Omental fat pad (tissue), 4 donors: ENCODE measurements at places on chromosomes 3 and 15. TPM values are rescaled to one million over a fixed set of nuclear protein-coding genes. Genes with fewer than 3 reads are reported as not detected.

DNA sequence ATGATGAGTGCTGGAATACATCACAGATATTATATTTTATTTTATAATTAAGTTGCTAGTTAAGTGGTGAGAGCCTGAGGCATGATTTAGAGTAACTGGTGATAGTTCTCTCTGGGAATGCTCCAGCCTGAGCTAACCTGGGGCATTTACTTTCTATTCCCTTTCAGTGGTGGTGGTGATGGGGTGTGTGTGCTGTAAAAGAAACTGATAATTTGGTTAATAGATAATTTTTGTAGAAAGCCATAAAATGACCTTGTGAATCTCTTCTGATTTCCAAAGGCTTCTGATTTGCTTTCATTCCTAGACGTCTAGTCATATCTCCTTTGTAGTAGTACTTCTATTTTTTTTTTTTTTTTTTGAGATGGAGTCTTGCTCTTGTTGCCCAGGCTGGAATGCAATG lies 46.8 kb upstream of the DPPA4 start:
- no peak for DNase-seq

GRCh38 chr3:194489736-194490612 lies 3.2 kb upstream of the ATP13A3 start:
- no peak for DNase-seq

GRCh38 chr3:58293516-58293915 lies 12.5 kb upstream of the RPP14 start:
- no peak for DNase-seq

- no peak for DNase-seq
Observed at GRCh38 chr15:55766676-55767075, 23.7 kb upstream of the PRTG start.

GRCh38 chr3:115448851-115449250 lies 174.5 kb upstream of the GAP43 start:
- DNase-seq = no peak

DNA sequence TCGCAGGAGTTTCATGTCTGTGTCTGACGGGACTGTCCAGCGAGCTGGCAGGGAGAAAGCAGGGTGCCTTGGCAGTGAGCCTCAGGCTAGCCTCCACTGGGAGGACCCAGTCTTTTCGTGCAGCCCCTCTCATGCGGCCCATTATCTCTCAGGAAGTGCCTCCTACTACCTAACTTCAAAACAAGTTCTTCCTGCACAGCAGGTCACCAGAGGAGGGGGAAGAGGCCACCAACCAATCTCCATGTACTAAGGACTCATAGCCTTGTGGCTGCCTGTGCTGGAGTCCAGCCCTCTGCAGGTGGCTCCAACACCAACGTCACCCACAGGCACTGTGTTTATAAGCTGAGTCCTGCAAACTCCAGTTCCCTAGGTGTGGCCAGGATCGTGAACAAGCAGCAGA lies 4.8 kb downstream of the VIPR1 start:
- no peak for DNase-seq

GRCh38 chr3:185049710-185050109 lies 103.2 kb downstream of the C3orf70 start:
- DNase-seq = no peak

DNA sequence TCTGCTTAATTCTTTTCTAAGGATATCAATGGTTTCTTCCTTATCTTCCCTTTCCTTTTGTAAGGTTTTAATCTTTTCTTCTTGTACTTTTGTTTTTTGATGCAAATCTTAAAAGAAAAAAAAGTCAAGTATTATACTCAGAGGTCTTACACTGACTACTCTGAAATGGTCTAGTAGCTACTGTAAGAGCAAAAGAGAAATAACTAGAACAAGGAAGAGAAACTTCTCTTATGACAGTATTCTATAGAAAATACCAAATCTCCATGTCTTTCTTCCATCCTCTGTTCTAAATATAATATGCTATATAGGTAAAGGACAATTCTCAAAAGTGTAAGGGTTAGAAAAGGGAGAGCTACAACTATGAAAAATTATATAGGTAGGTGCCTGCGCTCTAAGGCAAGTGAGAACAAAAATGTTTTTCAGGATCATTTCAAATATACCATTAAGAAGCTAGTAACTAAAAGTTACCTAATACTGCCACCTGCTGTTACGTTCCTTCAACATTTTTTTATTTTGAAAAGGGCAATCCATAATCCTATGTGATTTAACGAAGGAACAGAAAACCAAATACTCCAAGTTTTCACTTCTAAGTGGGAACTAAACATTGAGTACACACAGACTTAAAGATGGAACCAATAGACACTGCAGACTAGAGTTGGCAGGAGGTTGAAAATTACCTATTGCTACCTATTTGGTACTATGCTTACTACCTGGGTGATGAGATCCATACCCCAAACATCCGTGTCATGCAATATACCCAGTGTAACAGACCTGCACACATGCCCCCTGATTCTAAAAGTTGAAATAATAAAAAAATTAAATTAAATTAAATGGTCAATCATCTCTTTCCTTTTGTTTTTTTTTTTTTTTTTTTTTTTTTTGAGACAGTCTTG lies 36.7 kb downstream of the CIP2A start:
- no peak for DNase-seq

DNA sequence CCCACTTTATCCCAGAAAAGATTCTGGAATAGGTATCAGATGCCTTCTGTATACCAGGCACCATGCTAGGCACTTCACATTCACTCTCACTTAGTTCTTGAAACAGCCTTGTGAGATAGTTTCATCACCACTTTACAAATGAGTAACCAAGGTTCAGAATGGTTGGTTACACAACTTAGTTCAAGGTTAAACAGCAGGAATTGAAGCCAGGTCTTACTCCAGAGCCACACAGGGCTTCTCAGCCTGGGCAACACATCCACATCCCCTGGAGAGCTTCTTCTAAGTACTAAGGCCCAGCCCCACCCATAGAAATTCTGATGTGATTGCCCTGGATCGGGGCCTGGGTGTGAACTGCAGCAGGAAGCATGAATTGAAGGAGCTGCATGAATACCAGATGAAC lies 18.6 kb downstream of the WHAMM start:
- no peak for DNase-seq

DNA sequence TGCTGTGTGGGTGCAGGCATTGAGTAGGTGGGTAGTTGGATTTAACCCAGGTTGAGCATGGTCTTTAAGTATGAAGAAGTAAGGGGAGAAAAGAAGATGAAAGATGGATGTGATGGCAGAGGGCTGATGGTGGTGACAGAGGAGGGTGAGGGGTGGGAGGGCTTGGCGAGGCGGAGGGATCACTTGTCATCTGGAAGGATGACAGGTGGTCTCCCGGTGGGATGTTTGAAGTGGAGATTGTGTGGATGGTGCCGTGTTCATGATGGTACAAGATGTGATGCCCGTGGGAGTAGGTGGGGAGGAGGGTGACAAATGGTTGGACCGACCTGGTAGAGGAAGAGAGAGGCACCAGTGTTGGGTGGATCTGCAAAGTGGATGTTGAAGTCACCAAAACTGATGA lies 208.8 kb downstream of the RPLP1 start:
- no peak for DNase-seq

GRCh38 chr15:67127331-67127664 lies 61.9 kb downstream of the SMAD3 start:
- DNase-seq = no peak

- DNase-seq = no peak
Observed at GRCh38 chr3:186251948-186252619, 110.0 kb downstream of the DGKG start.

DNA sequence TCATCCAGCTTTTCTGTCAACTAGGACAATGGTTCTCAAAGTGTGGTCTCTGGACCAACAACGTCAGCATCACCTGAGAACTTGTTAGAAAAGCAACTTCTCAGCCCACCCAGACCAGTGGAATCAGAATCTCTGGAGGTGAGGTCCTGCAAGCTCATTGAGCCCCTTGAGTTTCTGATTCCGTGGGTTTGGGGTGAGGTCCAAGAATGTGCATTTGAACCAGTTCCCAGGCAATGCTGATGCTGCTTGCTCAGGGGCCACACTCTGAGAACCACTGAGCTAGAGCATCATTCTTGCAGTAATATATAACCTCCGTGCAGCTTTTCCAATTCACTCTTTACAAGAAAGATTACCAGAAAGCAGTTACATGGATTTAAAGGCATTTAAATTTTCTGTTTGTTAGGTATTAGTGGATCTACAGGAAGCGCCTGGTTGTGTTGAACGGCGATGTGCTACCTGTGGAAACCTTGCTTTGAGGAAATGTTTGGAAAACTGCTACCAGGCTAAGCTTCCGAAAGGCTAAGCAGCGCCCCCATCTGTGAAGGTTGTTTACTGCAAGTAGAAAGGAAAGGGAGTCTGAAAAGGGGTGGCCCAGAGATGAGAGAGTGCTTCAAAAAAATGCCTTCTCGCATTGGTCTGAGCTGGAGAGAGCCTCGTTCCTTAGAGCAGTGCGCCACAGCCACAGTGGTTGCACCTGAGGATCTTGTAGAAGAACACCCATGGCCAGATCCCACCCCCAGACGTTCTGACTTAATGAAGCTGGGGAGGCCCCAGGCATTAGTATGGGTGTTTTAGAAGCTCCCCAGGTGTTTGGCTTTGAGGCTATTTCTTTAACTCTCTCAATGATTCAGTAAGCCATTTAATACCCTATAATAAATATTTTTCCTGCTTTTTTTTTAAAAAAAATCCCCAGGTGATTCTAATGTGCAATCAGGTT lies 50.0 kb downstream of the RLBP1 start:
- DNase-seq = no peak

- no peak for DNase-seq
Observed at GRCh38 chr15:75685195-75685594, 27.5 kb downstream of the CSPG4 start.

DNA sequence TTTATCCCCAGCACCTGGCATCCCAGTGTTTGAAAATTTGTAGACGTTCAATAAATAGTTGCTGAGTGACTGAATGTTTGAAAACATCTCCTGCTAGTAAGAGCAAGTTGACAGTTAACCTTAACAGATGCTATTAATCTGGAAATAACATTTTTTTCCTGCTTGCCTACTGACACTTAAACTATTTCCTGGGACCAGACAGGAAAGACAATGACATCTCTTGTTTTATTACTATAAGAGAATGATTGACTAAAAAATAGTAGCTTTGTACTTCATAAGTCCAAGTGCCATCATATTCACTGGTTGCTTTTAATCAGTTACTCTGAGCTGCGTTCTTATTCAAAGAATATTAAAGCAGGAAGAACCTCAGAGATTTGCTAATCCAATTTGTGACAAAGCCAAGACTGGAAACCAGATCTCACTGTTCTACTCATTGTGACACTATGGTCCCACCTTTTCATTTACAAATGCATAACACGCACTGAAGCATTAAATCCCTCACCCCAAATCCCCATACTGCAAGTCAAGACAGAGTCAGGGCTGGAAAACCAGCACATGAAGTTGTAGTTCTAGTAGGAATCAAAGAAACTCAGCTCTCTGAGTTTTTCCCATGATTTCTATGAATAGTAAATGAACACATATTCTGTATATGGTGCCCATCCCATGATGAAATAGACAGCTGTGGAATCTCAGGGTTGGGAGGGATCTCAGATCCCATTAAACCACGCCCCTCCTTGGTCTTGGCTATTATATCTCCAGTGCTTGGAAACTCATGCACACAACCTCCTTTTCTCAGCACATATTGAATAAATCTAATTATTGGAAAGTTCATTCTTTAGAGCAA lies 212.7 kb upstream of the P2RY1 start:
- DNase-seq = no peak

- no peak for DNase-seq
Observed at GRCh38 chr3:184656829-184657681, 54.8 kb downstream of the MAGEF1 start.

- no peak for DNase-seq
Observed at GRCh38 chr3:197880491-197881269, 69.3 kb upstream of the RPL35A start.

- DNase-seq = no peak
Observed at GRCh38 chr3:9615003-9615628, 34.2 kb upstream of the MTMR14 start.

DNA sequence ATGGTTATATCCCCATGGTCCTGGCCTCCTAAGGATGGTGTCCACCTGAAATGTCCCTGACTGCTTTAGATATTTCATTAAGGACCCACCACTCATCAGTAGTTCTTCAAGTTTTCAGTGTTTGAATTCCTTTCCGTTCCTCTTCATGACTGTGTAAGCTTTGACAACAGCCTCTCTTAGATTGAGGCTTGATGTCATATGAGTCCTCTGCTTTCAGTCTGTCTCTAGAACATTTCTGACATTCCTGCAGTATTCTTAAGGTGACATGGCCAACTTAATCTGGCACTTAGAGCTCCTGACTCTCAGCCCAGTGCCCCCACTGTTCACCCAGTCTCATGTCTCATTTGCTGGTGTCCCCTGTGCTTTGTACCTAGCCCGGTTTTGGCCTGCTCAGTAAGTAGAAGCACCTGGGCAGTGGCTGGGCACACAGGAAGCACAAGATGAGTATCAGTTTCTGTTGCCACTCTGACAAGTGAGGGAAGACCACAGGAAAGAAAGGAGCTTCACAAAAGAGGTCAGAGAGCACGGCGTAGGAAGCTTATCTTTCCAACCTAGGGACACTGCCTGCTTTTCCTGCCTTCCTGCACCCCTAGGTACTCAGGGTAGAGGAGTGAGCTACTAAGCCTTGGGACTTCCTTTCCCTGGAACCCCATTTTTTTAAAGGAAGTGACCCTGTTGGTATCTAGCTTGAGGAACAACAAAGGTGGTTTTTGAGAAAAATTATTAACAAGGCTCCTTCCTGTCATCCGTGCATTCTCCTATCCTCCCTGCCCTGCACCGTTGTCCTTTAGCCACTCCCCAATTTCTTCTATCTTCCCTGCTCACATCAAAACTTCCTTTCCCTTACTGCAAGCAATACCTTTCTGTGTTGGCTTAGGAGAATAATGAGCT lies 103.1 kb downstream of the KLHL25 start:
- DNase-seq = no peak

- DNase-seq = no peak
Observed at GRCh38 chr3:63500196-63500595, 152.3 kb upstream of the SNTN start.

GRCh38 chr3:175105066-175105465 lies 245.9 kb downstream of the NAALADL2 start:
- no peak for DNase-seq

GRCh38 chr15:73517566-73517965 lies 74.6 kb downstream of the REC114 start:
- no peak for DNase-seq

GRCh38 chr15:45573961-45574629 lies 13.1 kb upstream of the BLOC1S6 start:
- no peak for DNase-seq

DNA sequence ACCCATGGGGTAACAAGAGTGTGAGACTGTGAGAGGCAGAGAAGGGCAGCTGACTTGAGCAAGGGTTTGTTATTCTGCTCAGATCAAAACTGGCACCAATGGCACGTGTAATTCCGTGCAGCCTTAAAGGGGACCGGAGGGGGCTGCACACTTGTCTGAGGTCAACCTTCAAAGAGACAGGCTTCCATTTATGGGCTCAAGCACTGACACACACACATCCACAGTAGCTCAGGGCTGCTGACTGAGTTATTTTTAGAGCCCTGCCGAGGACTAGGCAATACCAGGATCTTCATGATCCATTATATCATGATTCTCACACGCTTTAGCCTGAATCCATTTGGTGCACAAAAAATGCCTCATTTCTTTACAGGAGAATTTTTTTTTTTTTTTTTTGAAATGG lies 20.6 kb upstream of the SPTBN5 start:
- DNase-seq = no peak

The QTRT2 gene
- total RNA-seq = 11.4 TPM

The GATA2 gene
- 11.4 TPM for total RNA-seq

The CD80 gene
- 0.96 TPM for total RNA-seq

The CNTN6 gene
- total RNA-seq = not detected

The IGSF11 gene
- 1.0 TPM for total RNA-seq

The CNTN3 gene
- 3.1 TPM for total RNA-seq

The ADAMTS7 gene
- 6.1 TPM for total RNA-seq

The CADPS gene
- not detected for total RNA-seq

The ANKRD63 gene
- total RNA-seq = not detected

The DLL4 gene
- 27.6 TPM for total RNA-seq

The SATB1 gene
- 28.6 TPM for total RNA-seq
